ENCODE measurements at places on chromosomes 16 and 17. TPM values are rescaled to one million over a fixed set of nuclear protein-coding genes. Genes with fewer than 3 reads are reported as not detected.

AKTIP gene
- total RNA-seq: 25.8 TPM

KRTAP1-5 gene
- total RNA-seq: 49.2 TPM

SPATA33 gene
- 1.8 TPM for total RNA-seq

SSTR5 gene
- total RNA-seq: not detected

CCDC154 gene
- not detected for total RNA-seq

ATP2A1 gene
- 0.11 TPM for total RNA-seq

MT1E gene
- 178 TPM for total RNA-seq

KRT14 gene
- not detected for total RNA-seq

CCL4 gene
- total RNA-seq: not detected

KRT17 gene
- total RNA-seq: 3.8 TPM

INTS2 gene
- 10.5 TPM for total RNA-seq

ABCC6 gene
- total RNA-seq: not detected

LLGL2 gene
- total RNA-seq: not detected

TELO2 gene
- total RNA-seq: 24.7 TPM

ZNF423 gene
- total RNA-seq: 0.43 TPM
